ENCODE measurements at places on chromosomes 1 and 21. TPM values are rescaled to one million over a fixed set of nuclear protein-coding genes. Genes with fewer than 3 reads are reported as not detected.

DNA sequence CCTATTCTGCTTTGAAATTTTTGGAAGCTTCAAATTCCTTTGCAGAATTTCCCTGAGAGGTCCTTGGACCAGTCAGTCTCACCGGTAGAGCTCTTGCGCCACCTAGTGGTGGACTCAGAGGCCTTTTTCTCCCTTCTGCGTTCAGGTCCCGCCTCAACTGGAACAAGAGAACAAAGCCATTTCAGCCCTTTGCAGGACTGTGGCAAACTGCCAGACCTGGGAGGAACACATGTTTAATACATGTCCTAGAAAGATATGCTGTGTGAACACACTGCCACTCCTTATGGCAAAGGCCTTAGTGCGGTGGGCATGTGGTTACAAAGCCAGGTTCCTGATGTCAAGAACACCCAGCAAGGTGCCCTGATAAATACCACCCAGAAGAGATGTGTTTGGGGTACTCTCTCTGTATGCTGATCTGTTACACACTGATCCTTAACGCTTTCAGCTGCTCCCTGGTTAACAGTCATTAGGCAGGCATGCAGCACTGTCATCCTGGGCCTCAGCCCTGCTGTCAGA is 82.2 kb upstream of the SSX2IP start:
- DNase-seq: no peak

GRCh38 chr21:40018871-40019475 is 151.7 kb downstream of the PCP4 start:
- DNase-seq: no peak

DNA sequence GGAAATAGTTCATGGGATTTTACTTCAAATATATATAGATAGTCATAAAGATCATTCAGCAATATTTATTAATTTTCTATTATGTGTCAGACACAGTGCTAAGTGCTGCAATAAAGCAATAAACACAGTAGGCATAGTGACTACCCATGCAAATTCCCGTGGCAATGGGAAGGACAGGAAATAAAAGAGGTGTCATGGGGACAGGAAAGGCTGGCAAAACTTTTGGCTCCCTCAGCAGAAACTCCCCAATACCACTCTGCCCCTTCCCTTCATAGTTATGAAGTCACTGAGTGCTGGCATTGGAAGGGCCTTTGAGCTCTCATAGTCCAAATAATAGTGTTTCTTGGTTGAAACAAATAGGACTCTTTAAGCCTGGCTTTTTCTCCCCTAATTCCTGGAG is 104.4 kb upstream of the DPT start:
- DNase-seq: no peak

Gene TNFSF18
- total RNA-seq: not detected

Gene S100A7
- 36.6 TPM for total RNA-seq

GRCh38 chr1:154863315-154864174 is 6.5 kb downstream of the KCNN3 start:
- DNase-seq: no peak

Gene CFHR2
- total RNA-seq: not detected

GRCh38 chr1:93993731-93994130 is 84.5 kb upstream of the GCLM start:
- no peak for DNase-seq

- no peak for DNase-seq
Measured at GRCh38 chr1:23403735-23404486, 20.6 kb downstream of the TCEA3 start.

DNA sequence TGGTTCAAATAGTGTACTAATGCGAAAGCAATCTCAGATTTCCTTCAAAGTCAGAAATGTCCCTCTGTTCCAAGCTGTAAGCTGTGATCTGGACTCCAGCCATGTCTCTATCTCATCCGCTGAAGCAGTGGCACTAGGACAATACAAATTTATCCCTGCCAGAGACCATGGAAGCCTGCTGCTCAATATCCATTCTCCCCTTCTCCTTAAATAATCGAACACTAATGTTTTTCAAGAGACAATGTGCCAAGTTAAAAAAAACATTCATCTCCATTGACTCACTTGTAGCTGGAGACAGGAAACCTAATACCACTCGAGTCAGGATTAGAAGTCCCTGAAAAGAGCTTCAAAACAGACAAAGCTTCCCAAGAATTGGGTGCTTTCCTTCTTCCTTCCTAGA is 38.5 kb upstream of the PGBD5 start:
- DNase-seq: no peak

DNA sequence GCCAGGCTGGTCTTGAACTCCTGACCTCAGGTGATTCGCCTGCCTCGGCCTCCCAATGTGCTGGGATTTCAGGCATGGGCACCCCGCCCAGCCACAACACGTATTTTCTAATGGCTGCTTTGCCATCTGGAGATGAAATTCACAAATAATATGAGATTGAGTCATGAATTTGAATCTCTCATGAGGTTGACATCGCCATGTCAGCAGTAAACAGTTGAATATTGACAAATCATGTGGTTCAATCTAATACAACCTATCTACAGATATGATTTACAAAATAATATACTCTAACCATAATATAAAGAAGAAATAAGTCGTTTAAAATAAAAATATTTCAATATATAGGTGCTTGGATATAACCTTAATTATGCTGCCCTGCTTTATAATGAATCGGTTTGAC is 42.1 kb downstream of the MYOM3 start:
- no peak for DNase-seq

DNA sequence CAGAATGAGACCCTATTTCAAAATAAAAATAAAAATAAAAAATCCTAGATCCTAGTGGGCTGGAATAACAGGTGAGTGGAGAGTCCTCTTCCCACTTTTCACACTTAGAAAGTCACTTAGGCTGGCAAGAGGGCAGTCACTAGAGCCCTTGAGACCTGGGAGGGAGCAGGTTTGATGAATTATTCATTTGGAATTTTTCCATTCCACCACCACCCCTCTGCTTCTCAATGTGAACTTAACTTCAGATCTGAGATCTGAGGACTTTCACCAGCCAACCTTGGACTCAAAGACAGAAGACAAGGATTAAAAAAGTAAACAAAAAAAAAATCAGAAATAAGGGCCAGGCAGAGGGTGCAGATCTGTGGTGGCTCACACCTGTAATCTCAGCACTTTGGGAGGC is 16.5 kb downstream of the AKR7A3 start:
- no peak for DNase-seq

DNA sequence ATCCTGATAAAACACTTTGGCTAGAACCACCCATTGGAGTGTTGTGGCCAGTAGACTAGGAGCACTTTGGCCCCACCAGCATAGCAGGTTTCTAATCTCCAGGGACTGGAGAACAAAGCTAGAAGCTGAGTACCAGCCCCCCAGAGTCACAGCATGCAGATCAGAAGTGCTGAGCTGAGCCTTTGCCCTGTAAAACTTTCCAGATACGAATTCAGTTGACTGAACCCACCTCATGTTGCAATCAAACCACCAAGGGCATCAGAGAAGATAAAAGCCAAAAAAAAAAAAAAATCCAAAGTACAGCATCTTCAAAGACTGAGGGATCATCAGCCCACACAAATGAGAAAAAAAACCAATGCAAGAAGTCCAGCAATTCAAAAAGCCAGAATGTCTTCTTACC is 8.7 kb upstream of the CD53 start:
- no peak for DNase-seq

- DNase-seq: no peak
Measured at GRCh38 chr21:41763398-41763931, 3.4 kb downstream of the RIPK4 start.

DNA sequence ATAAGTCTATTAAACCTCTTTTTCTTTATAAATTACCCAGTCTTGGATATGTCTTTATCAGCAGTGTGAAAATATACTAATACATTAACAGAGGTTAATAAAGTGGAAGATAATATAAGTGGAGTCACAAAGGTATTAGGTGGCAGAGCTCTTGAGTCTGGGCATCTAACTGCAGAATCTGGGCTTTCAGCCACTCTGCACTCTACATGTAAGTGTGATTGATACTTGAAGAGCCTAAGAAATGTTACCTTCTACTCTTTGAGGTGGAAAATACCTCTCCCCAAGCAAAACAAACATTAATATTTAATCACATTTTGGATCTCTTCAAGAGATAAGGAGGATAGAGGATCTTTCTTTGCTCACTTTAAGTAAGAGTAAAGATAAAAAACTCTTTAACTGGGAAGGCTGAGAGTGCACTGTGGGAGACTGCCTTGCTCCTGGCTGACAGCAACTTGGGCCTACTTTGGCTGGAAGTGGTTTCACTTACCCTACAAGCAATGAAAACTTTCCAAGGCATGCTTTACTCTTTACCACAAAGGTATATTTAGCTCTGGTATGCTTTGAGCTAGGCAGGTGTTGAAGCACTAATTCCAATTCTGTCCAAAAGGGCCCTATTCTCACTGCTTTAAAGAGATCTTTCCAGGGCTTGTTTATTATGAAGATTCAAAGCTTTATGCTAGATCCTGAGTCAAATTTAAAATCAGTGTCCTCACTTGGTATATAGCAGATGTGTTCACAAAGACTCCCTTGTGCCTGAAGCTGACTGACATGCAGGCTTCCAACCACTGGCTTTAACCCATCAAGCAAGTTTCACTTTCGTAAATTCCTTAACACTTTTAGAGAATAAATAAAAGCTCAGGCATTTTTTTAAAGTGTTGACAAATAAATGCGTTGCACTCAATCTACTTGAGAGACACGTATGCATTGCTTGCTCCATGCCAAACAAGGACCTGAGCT is 245.3 kb upstream of the ZP4 start:
- DNase-seq: no peak

Gene LHX8
- not detected for total RNA-seq

Gene SERTAD4
- 2.7 TPM for total RNA-seq

Gene OR2L8
- not detected for total RNA-seq

DNA sequence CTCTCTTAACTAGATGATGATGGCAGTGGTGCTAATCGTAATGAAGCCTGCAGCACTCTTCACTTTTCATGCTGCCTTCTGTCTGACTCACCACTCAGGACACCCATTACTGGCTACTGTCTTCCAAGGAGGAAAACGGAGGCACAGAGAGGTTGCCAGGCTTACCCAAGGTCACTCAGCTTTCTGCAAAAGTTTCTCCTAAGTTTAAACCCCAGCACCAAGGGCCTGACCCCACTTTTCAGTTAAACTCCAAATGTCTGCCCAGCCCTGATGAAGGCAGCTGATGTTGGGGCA is 78.1 kb upstream of the RUNX3 start:
- no peak for DNase-seq

GRCh38 chr1:75970631-75971030 is 38.4 kb upstream of the ASB17 start:
- no peak for DNase-seq

DNA sequence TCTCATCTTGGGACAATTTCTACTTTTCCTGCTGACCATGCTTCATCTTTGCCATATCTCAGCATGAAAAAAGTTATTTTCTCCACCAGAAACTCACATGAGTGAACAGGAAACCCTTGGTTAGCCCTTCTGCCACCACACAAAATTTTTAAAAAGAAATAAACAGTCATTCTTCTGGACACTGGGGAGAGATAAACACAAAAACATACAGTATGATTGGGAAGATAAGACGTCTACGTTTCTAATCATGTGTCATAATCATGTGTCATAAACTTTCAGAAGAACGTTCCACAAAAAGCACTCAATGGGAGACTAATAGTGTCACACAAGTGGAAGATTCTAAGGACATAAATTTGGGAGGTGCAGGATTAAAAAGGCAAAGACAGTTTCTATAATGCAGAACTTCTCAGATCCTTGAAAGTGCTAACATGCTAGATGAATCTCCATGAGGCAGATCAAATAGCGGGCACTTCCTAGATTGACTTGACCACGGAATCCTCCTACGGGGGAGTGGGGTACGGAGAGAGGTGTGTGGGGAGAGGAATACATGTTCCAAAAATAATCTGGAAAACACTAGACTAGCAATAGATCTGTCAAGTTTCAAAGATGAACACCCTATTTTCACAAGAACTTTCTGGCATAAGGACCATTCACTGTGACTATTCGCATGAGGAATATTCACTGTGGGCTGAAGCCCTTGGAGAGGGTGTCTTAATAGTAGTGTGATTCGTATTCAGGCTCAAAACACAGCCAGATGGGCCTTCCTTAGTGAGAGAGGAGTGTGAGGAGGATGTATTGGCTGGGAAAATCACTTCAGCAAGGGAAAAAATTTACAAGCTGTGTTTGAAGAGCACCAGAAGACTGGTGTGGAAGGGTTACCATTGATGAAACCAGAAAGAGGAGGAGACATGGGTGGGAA is 206.7 kb downstream of the SETD4 start:
- no peak for DNase-seq

Gene CHIA
- total RNA-seq: not detected

DNA sequence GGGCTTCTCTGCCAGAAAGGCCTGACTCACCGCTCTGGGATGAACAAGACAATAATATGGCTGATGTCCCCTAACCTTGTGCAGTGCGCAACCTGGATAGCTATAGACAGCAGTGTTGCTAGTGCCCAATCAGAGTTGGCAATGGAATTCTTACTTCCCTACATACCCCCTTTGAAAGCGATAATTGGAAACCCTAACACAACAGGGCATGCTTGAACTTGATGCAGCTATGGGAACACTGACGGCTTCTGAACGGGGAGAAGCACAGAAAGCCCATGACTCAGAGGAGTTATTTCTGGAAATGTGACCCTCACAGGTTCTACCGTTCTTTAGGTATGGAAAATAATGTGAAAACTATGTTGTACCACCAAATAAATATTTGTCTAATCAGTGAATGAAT is 200.6 kb downstream of the TRABD2B start:
- DNase-seq: no peak

GRCh38 chr1:37474697-37475379 is 458 bp downstream of the ZC3H12A start:
- DNase-seq: no peak

DNA sequence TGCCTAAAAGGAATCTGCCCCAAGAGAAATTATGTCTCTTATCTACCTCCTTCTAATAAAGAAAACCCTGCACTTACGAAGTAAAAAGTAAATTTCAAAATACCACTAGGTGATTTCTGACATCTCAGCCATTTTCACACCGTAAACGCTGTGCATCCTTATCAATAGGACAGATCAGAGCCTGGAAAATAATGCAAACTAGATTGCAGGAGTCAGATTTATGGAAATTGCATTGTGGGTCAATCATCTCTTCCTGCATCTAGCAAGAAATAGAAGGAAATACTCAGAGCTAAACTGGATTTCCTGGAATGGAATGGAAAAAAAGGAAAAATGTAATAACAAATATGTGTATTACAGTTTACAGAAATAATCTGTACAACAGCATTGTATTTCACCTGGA is 114.3 kb upstream of the PLPPR4 start:
- DNase-seq: no peak

Gene GPR52
- 2.7 TPM for total RNA-seq

GRCh38 chr1:6509220-6509918 is 17.9 kb upstream of the PLEKHG5 start:
- DNase-seq: no peak

Gene CFAP141
- total RNA-seq: not detected

GRCh38 chr1:23393706-23394105 is 24.1 kb upstream of the ZNF436 start:
- no peak for DNase-seq

- no peak for DNase-seq
Measured at GRCh38 chr1:77143529-77144121, 75.6 kb downstream of the PIGK start.

GRCh38 chr21:37202221-37203110 is 64.7 kb downstream of the VPS26C start:
- DNase-seq: no peak

- no peak for DNase-seq
Measured at GRCh38 chr1:8970870-8971337, 25.2 kb downstream of the CA6 start.

GRCh38 chr1:90510143-90510542 is 207.0 kb downstream of the BARHL2 start:
- DNase-seq: no peak

- no peak for DNase-seq
Measured at GRCh38 chr1:147225193-147225730, at the start of gene FMO5. Gene FMO5, minus strand, starts transcription at chr1:147225339. Its CDS starts 310 bp downstream, at chr1:147225029.
